ENCODE measurements at places on chromosomes 6 and 20.

GRCh38 chr6:84263557-84263956, 36.1 kb upstream of the CEP162 start:
- DNase-seq: no peak

GRCh38 chr20:14644306-14645097, 307.1 kb upstream of the FLRT3 start:
- no peak for DNase-seq

DNA sequence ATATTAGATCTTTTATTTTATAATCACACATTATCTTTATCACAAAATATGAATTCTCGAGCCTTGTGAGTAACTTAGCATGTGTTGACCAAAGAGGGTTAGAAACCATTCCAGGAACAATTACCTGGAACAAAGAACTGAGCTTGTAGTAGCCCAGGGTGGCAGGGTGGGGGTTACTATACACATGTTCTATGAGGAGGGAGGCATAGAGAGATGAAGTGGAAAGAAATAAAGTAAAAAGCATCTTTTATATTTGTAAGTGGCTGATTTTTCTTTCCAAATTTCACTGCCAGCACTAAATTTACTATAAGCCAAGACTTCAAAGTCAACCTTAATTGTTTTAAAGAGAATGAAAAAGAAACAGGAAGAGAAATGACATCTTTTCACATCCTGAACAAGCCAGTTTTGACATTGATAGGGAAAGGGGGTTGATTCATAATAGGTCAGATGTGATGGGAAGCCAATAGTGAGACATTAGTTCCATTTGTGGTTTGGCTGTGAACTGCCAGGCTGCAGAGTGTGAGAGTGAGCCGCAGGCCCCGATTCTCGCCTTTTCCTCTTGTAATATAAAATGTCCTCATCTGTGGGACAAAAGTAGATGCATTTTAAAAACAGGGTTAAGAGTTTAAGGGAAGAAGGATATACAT, 52.7 kb upstream of the MYB start:
- DNase-seq: no peak

- DNase-seq: no peak
Measured at GRCh38 chr6:25417046-25417605, 138.0 kb downstream of the CARMIL1 start.

- DNase-seq: no peak
Measured at GRCh38 chr20:8640461-8640860, 428.4 kb upstream of the PLCB4 start.

DNA sequence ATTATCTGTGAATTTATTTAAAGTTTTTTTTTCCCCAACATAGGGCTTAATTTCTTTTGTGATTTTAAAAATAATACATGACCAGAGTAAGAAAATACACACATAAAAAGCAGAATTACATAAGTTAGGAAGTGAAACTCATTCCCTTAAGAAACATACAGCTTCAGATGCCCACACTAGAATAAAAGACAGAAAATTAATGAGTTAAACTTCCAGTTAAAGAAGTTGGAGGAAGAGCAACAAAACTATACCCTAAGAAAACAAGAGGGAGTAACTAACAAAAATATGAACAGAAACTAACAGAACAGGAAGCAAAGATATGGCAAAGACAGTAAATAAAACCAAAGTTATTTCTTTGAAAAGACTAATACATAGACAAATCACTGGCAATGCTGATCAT, 107.6 kb upstream of the CEP85L start:
- no peak for DNase-seq

DNA sequence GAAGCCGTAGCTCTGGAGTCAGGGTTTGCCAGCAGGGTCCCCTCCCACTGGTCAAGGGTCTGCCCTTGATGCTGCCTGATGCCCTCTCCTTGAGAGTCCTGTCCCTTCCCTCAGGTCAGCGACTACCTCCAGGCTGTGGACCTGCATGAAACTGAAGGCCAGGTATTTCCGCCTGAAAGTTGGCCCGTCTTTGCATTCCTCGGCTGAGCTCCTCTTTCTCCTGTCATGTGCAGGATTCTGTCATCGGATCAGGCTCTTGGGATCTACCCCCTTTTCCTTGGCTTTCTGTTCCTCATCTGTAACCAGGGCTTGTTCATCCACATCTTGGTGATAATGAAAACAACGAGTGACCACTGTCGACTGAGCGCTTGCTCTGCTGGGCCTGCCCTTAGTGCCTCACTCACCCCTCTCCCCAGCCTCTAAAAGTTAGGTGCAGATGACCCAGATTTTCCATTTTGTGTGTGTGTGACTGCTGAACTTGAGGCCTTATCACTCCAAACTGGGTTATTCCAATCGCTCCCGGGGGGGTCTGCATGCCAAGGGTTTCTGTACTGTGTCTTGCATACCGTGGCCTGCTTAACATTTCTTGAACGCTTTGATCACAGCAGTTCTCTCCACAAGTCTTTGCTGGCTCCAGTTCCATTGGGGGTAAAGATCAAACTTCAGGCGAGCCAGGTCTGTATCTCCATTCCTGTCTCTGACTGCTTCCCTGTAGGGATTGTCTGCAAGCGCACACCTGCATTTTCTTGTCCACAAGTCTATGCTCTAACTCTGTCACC, 81.6 kb downstream of the DTD1 start:
- no peak for DNase-seq

DNA sequence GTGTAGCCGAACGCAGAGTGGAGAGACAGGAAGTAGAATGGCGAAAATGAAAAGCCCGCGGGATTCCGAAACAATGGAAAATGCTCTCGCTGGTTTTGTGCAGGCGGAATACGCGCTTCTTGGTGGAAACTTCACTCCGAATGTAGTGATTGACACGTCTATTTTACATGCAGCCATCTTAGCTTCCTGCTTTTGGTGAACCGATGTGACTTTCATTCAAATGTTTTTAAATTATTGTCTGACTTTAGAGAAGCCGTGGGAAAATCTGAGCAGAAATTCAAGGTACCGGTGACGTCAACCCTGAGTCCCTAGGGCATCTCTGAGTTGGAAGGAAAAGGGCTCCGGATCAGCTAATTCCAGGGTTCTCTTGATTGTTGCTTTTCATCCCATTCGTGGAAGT, 11.4 kb downstream of the GPX5 start:
- no peak for DNase-seq

- no peak for DNase-seq
Measured at GRCh38 chr6:33714385-33715040, 3.0 kb upstream of the UQCC2 start.

DNA sequence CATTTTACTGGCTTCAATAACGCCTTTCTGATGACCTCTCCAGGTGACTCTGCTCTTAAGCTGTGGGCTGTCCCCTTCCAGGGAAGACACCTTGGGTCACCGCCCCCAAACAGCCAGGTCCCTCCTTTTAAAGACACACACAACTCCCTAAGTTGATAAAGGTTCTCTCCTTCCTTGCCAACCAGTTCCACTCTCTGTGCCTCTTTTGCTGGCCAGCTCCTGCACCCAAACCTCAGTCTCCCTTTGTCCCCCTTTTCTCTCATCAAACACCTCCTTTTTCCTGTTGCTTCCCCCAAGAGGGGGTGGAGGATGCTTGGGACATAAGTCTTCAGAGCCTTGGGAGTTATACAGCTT, 1.0 kb downstream of the NCOA6 start:
- peak; percentile 45 for DNase-seq

DNA sequence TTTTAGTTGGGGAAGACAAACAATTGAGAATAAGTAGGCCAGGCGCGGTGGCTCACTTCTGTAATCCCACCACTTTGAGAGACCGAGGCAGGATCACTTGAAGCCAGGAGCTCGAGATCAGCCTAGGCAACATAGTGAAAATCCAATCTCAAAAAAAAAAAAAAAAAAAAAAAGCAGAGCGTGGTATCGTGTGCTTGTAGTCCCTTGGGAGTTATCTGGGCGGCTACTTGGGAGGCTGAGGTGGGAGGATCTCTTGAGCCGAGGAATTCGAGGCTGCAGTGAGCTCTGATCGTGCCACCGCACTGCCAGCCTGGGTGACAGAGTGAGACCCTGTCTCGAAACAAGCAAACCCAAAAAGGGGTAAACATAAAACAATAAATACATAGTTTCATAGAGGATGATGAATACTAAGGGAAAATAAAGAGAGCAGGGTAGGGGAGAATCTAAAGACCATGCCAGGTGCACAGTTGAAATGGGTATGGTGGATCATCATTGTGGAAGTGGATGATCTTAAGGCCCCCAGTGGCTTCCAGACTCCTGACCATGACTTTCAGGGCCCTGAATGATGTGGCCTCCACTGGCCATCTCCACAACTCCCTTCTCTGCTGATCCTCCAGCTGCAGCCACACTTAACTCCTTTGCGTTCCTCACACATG, 947 bp downstream of the POFUT1 start:
- DNase-seq: no peak

- no peak for DNase-seq
Measured at GRCh38 chr20:61790116-61790827, 275.4 kb downstream of the TAF4 start.

GRCh38 chr6:44921798-44922197, 406.3 kb upstream of the RUNX2 start:
- no peak for DNase-seq

Data from HS-27A (cell line).